ENCODE measurements at places on chromosomes 2 and 18.

- no peak for DNase-seq
Observed at GRCh38 chr2:34705551-34706247, 1106.6 kb upstream of the FAM98A start.

DNA sequence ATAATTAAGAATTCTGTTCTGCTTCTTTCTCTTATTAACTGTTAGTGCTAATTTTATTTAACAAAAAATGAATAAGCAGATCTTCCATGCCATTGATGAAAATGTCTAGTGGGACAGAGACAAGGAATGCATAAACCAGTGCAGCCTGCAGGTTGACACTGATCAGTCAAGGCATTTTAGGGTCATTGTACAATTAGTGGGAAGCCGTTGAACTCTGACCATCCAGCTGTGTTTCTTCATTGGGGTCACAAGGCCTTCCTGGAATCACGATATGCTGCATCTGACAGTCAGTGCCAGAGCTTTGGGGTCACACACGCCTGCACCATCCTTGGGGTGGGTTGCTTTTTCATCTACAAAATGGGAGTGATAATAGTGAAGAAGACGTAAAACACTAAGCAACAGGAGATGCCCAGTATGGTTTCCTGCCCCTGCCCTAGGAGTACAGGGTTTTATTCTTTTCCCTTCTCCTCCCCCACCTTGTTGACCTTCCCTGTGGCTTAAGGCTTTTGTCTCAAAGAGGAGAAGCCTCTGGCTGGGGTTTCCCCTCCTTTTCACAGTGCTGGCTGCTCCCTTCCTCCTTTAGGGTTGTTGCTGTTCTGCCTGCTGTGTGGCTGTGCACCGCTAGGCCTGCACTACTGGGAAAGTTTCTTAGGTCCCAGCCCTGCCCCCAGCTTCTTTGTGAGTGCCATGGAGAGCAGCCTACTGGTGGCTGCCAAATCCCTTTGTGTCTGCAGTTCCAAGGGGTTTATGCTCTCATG, 245.6 kb downstream of the TPGS2 start:
- no peak for DNase-seq

DNA sequence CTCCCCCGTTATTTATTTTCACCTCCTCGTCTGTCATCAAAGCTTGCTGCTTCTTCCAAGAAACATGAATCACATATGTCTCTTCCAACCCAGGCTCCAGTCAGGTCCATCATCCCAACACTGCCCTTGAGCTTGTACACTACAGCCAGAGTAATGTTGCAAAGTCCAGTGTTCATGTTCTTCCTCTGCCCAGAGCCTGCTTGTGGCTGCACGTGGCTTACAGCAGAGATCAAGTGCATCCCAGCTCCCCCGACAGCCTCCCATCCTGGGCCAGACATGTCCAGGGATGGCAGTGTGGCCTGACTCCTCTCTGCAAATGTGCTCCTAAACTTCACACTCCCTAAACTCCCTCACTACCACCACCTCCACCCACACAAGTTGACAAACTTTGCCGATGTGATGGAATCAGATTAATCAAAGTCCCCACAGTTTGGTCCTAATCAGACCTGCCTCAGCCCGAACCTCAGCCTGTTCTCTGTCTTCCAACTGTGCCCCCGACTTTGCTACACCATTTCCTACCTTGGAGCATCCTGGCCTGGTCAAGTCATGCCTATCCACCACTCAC, 54.2 kb upstream of the MAPRE3 start:
- DNase-seq = no peak

- DNase-seq = no peak
Observed at GRCh38 chr2:195049372-195050031, 607.5 kb upstream of the SLC39A10 start.

GRCh38 chr2:84451579-84451978, 7.5 kb downstream of the SUCLG1 start:
- no peak for DNase-seq

- peak; percentile 86 for DNase-seq
Observed at GRCh38 chr2:49248506-49248905, 94.2 kb upstream of the FSHR start.

GRCh38 chr18:79944126-79944731, 7.2 kb downstream of the SLC66A2 start:
- DNase-seq = no peak

DNA sequence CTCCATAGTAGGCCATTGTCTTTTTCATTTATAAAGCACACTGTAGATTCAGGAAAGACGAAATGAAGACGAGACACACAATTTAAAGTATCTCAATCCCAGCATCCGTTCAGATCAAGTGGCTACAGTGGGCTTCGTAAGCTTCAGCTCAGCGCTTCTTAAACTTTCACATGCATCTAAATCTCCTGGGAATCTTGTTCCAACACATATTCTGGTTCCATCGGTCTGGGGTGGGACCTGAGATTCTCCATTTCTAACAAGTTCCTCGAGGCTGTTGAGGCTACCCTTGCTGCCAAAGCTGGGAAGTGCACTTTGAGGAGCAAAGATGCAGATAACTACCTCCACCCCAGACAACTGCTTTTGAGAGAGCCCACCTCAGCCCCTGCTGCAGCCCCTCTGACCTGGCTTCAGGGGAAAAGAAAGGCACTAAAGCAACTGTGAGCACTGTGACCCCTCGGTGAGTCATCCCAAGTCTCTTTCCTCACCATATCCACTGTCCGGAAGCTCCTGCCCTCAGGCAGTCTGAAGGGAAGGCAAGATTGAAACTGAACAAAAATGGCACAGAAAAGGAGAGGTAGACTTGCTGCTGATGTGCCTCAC, 201.1 kb upstream of the FBXO11 start:
- DNase-seq = no peak

Data from AG09309 (cell line).